ENCODE measurements at places on chromosomes 12 and 14.
A peak's percentile ranks its signal among the peaks of the same experiment; 100 is the strongest.

- peak; percentile 18 for DNase-seq
These were observed 666 bp downstream of the FMNL3 start for GRCh38 chr12:49706351-49707127.

DNA sequence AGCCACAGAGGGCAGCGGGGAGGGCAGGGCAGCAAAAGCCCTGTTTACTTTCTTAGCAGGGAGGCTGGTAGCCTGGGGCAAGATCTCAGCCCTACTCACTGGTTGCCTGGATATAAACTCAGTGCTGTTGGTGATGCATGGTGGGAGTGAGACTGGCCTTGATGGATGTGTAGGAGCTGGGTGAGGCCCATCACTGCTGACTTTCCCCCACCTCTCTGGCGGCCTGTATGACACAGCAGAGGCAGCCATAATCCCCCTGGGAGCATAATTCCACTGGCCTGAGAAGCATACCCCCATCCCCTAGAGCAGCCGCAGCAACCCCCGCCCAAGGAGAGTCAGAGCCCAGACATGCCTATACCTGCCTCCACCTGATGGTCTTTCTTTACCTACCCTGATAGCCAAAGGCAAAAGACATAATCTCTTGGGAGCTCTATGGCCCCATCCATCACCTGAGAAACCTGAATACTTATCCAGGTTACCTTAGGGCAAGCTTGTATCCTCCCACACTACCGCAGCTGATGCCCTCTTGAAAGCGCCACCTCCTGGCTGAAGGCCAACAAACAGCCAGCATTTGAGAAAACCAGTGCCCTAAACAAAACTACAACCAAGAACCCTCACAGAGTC, 59.3 kb downstream of the DNAI7 start:
- DNase-seq, result peak; percentile 69

DNA sequence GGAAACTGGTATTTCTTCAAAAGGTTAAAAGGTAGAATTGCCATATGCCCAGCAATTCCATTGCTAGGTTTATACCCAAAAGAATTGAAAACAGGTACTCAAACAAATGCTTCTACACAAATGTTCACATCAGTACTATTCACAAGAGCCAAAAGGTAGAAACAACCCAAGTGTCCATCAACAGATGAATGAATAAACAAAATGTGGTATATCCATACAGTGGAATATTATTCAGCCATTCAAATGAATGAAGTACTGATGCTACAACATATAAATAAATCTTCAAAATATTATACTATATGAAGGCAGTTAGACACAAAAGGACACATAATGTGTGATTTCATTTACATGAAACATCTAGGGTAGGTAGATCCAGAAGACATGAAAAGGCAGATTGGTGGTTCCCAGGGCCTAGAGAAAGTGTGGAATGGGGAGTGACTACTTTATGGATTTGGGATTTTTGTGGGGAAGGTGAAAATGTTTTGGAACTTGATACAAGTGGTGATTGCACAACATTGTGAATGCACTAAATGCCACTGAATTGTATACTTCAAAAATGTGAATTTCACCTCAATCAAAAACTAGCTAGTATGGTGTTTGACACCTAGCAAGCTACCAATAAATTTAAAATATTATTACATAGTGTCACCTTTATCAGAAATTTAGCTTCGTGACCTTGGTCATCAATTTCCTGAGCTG, 41.7 kb downstream of the LIN52 start:
- no peak for DNase-seq

GRCh38 chr12:92411687-92412086, 266.0 kb upstream of the BTG1 start:
- DNase-seq, result no peak

DNA sequence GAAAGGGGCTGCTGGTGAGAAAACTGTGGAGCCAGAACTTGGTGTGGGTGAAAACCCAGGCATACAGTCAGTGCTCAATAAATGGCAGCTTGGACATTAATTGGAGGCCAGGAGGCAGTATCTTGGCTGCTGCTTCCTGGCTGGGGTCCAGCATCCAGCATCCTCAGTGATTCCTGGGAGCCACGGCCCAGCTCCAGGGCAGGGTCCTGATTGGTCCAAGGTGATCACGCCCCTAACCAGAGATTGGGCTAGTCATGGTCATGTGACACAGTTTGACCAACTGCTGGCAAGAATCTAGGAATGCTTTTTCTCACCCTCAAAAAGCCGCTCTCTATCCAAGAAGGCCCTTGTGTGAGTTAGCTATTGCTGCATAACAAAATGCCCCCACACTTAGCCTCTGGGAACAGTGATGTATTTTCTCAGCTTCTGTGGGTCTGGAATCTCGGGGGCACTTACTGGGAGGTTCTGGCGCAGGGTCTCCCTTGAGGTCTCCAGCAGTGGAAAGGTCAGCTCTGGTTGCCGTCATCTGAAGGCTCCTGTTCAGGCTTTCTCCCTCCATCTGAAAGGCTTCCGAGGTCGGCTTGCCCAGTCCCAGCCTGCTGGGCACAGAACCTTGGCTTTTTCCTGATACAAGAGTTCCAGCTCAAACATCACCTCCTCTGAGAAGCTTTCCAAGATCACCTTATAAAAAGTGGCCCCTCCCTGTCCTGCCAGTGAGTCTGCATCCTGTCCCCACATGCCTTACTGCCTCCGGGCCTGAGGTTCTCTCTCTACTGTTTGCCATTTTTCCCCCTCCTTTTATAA, 119.2 kb upstream of the NCOR2 start:
- DNase-seq, result no peak

GRCh38 chr14:55410876-55411275, 754 bp downstream of the ATG14 start:
- DNase-seq, result no peak

DNA sequence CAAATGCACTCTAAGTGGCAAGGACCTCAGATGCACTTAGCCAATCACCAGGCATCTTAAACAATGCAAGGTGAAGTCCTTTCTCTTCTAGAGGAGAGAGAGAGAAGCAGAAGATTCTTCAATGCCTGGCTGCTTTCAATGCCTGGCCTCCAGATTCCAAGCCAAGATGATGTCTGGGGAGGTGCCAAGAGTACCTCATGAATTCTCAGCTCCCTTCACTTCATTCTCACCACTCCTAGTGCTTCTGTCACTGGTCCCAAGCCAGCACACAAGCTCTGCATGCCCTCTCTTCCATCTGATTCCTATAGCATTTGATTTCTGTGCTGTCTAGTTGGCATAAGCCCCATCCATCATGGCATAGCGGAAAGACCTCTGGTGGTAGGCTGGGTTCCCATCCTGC, 225.0 kb downstream of the KSR2 start:
- DNase-seq, result no peak

DNA sequence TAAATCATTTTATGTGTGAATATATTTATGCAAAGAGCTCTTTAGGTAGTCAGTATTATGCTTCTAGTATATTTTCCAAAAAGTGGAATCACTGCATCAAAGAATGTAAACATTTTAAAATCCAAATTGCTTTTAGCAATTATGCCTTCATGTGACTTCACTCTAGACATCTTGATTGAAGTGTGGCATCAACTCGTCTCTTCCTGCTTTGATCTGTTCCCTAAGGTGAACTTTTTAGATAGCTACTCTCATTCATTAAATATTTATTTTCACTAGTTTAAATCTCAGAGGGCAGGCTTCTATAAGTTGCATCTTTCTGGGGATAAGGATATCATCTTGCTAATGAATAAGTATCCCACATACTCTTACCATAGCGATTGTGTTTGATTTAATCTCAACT, 39.2 kb downstream of the DHRS2 start:
- no peak for DNase-seq

DNA sequence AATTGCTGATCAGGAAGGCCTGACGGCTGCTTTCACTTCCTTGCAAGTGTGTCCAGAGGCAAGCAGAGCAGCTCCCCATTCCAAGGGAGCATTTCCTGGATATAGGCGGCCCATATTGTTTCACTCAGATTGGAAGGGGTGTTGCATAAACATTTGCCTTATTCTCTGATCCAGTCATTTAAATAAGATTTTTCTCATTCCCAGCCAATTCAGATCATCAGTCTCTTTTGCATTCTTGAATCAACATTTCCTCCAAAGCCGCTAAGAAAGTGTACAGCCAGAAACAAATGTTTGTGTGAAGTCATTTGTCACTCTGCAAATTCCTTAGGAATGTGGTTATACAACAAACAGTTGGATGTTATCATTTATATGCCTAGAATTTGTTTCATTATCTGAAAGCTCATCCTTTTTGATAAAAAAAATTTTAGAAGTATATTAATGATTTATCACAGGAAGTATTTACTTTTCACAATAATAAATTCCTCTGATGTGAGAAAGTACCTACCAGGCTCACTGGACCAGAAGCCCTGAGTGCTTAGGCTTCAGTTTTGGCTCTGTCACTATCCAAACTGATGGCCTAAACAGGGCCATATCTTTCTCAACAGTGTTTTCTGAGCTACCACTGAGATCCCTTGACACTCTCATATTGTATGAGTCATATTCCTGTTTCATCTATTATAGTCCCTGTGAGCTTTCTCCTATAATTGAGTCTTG, 379.6 kb downstream of the CCDC91 start:
- DNase-seq, result peak; percentile 80

All from trophoblast cell (in vitro differentiated cells and primary cell).